Stimulated activated CD4-positive, alpha-beta T cell treated with anti-CD3 and anti-CD28 coated beads, TNF-alpha, amount 100 ng/mL, for 1 hour (primary cell): ENCODE measurements at places on chromosomes 5 and 9.

DNA sequence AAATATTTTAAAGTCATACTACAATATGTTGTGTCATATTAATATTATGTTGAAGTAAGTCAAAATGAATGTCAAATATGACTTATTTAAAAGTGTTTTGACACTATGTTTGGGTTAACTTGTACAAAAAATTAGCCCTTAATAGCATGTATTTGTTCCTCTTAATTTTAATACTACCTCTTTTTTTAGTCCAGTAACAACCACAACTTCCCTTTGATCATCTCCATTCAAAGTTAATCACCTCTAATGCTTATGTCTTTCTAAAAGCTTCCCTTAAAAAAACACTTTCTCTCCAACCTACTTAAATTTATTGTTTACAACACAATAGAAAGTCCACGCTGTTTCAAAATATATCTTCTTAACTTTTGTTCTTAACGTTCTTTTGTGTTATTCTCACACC, 9.6 kb downstream of the SLCO4C1 start:
- DNase-seq = no peak

- DNase-seq = no peak
Measured at GRCh38 chr5:168342151-168342825, 50.8 kb downstream of the WWC1 start.

- no peak for DNase-seq
Measured at GRCh38 chr9:77945798-77946197, 85.8 kb downstream of the GNAQ start.

- DNase-seq = no peak
Measured at GRCh38 chr9:74281674-74282073, 215.5 kb upstream of the RORB start.

DNA sequence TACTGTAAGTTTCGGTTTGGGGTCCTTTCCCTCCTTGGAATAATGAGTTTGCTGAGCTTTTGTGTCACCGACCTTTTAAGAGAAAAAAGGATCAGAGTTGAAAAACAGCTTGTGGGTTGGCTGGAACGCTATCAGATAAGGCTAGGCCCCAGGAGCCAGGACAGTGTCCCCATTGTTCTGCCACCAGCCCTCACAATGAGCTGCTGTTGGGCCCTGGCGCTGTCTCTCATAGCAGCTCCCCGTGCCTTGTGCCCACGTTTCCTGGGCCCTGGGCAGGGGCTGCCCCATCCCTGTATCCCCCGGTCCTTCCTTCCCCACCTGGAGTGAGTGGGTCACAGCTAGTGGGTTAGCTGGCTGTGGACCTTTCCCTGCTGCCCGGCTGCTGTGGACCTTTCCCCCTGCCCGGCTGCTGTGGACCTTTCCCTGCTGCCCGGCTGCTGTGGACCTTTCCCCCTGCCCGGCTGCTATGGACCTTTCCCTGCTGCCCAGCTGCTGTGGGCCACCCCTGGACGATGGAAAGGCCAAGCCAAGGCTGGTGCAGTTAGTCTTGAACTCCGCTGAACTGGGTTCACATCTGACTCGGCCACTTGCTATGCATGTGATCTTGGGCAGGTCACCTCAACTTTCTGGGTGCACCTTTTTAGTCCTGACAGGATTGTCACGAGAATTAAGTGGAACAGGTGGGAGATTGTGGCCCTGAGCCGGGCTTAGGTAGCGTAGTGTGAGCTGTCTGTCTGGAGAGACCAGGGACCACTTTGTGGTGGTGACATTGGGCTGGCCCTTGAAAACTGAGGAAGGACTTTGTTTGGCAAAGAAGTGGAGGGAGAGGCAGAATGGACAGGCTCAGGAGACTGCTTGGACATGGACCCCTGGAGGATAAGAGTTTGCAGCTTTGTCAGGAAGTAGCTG, 99.5 kb downstream of the DAB2IP start:
- no peak for DNase-seq

GRCh38 chr5:129904102-129904666, at the start of gene CHSY3:
Gene CHSY3 (plus strand): TSS chr5:129904465.
- no peak for DNase-seq

DNA sequence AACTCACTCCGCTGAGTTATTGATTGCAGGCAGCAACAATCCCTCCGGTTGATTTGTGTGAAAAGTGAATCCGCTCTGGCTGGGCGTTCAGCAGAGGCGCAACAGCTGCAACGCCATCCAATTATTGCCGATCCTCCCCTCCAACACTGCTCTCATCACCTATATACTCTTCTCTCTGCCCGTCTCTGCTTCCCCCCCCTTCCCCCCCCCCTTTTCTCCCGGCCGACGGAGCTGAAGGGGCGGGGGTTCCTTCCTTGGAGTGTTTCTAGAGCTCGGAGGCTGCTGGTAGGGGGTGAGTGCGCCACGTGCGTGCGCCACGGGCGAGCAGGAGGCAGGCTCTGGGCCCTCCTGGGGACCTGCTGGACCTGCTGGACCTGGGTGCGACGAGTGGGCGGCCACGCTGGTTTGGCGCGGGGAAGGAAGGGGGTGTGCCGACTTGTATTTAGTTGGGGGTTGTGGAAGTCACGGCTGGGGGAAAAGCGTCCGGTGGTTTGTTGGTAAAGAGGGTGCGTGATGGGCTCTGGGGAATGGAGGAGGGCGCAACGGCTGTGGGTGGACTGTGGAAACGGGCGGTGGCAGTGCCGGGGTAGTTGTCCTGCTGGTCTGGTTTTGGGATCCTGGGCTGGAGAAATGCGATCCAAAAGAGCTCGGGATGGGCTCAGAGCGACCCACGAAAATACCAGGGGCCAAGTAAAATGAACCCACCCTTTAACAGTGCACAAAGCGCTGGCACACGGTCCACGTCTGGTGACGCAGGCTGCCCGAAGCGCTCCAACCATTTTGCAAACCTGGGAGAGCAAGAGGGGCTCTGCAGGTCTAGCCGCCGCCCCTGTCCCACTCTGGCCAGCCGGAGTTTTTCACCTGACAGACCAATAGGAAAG, 6.4 kb upstream of the MEF2C start:
- no peak for DNase-seq

- peak; percentile 47 for DNase-seq
Measured at GRCh38 chr9:37027582-37028419, 6.3 kb downstream of the PAX5 start.

DNA sequence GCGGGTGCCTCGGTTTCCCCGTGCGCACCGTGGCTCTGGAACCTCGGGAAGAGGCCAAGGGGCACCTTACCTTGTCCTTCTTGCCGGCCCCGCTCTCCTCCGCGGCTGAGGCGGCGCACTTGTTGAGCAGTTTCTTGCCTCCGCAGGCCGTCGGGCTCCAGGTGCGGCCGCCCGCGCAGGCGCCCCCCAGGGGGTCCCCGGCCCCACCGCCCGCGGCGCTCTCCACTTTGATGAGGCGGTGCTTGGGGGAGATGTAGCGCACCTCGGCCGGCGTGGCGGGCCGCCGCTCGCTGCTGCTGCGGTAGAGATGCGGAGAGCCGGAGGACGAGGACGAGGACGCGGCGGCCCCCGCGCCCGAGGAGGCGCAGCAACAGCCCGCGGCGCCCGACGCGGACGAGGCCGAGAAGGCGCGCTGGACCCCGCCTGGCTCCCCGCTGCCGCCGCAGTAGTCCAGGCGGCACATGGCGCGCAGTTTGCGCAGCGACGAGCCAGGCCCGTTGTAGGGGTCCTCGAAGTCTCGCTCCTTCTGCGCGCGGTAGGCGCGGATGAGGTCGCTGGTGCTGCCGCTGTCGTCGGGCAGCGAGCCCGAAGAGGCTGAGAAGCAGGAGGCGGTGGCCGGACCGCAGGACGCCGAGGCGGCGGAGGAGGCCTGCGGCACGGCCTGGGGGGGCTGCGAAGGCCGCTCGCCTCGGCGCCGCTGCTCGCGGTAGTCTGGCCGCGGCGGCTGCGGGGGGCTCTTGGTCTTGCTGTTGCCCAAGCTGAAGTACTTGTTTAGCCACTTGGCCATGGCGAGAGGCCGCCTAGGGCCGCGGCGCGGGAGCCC, 957 bp downstream of the SHB start:
- no peak for DNase-seq

GRCh38 chr9:98768344-98768743, 28.0 kb downstream of the ANKS6 start:
- no peak for DNase-seq

DNA sequence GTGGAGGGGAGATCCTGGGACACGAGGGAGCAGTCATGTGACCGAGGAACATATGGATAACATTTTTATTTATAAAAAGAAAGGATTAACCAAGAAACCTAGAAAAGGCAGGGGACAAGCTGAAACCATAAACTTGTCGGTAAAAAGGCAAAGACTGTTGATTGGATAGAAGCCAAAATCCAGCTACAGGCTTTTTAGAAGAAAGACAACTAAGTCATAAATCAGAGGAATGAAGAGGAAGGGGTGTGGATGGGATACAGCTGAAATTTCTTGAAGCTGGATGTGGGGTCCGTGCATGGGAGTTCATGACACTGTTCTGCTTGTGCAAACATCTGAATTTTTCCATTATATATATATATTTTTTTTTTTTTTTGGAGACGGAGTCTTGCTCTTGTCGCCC, 110.7 kb upstream of the PHYKPL start:
- DNase-seq = no peak

GRCh38 chr5:81817980-81818379, 67.1 kb upstream of the SSBP2 start:
- DNase-seq = no peak

DNA sequence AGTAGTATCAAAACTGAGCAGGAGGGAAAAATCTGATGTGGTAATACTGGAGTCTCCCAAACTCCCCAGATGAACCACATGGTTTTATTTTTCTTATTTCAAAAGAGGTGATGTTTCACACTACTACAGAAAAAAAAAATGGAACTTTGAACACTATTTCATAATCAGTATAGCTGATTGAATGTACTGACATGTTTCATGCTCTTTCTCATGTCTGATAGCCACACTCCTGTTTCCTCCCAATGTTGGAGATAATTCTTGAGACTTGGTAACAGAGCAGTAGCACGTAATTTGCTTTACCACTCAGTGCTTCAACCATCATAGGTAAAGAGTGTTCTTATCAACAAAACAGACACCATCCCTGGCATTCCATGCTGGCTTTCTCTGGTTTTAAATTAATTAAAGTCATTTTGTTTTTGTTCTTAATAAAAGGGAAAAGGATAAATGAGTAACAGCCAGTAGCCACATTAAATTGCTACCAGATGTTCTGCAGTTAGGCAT, 85.2 kb downstream of the MUSK start:
- DNase-seq = no peak

DNA sequence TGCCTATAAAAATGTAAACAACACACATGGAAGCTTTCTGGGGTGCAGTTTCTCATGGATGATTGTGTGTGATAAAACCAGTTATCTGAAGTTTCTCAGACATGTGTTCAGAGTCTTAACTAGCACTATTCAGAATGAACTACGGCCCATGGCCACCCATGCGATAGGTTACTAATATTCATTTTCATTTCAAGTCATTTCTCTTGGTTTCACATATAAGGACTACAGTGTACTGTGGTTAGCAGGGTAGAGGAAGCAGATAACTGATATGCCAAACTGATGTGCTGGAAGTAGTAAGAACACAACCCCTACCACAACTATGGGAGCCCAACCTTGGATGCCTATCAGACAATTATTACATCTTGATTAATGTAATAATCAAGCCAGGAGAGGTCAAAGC, 372.1 kb downstream of the DTWD2 start:
- DNase-seq = no peak

DNA sequence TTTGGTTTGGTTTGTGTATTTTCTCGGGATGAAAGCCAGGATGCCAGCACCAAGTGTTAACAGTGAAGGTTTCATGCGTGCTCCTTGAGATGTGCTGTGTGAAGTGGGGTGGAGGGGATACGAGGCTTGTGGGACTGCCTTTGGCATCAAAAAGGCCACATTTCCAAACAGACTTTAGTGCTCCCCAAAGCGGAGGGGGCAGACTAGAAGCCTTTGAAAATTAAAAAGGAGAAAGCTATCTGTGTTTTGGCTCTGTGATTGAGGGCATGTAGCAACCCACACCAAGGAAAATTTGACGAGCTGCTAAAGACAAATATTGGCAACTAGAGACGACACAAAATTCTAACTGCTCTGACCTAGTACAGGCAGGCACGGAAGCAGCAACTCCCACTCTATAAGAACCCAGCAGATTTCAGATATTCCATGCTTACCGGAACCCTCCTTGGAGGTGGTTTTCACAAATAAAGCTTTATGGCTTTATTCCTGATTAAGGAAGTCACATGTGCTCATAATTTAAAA, 154.5 kb downstream of the ARSB start:
- no peak for DNase-seq

- no peak for DNase-seq
Measured at GRCh38 chr9:37436540-37436939, 14.0 kb downstream of the GRHPR start.

DNA sequence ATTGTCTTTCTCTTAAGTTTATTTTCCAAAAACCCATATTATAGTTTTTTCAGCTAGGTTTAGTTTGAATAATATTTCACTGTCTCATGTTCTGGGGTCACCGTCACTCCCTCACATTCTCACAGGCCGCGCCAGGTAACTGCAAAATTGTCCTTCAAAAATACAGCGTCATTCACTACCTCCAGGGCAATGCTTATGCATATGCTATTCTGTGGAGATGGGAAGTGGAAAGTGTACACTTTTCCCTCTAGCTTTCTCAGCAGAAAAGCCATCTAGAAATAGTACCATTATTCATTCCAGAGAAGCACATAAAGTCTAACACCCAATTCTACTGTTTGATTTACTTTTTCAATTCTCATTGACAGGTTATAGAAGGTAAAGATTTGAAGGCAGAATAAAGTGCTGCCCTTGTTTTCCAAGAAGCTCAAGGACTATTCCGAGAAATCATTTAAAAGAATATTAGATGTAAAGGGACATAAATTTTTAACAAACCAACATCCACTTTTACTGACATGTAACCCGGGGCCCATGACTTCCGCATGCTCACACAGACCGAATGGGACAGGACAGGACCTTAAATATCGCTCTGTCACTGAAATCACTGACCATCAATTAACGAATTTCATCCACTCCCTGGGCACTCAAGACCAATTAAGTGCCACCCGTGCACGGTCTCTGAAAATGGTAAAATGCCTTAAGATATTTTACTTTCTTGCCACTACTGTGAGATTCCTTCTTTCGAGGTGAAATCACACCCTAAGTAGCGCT, 720 bp downstream of the NUDT12 start:
- no peak for DNase-seq

GRCh38 chr5:181181650-181182565, 23.1 kb downstream of the TRIM7 start:
- DNase-seq = no peak

GRCh38 chr5:14145435-14146334, 2.5 kb downstream of the TRIO start:
- no peak for DNase-seq

GRCh38 chr5:1386274-1386717, 41.4 kb upstream of the CLPTM1L start:
- DNase-seq = peak; percentile 31

DNA sequence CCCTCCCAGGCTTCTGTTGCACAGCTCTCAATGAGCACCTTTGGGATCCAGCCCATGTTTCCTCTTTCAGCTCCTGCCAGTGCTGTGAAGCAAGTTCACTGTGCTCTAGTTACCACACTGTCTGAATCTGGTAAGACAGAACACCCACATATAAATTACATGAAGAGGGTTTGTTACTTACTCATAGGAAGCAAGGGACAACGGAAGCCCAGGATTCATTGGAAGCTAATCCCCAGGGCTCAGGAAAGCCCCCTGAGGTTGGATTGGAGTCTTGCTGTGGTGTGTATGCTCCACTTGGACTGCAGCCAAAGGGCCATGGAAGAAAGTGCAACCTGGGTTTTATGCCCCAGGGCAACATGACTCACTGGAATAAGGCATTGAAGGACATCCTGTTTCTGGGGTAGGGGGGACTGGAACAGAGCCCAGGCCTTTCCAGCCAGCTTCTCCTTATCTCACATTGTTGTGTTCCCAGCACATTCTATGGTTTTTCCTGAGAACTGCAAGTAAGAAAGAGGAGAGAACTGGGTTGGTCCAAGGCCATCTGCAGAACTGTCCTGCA, 15.6 kb upstream of the CLK4 start:
- DNase-seq = no peak

GRCh38 chr5:148828511-148829247, 2.3 kb downstream of the ADRB2 start:
- DNase-seq = no peak
